ENCODE measurements at places on chromosomes 13 and 19. TPM values are rescaled to one million over a fixed set of nuclear protein-coding genes. Genes with fewer than 3 reads are reported as not detected.

Gene INSL3
- not detected for total RNA-seq

Gene SCAF1
- total RNA-seq: 54.2 TPM

Gene CACNA1A
- total RNA-seq: 4.9 TPM

Gene ATP8B3
- total RNA-seq: 0.42 TPM

Gene CRTC1
- total RNA-seq: 10.3 TPM

Gene NAPSA
- 6.1 TPM for total RNA-seq

Gene ZNF223
- 5.5 TPM for total RNA-seq

Gene ZNF415
- 2.0 TPM for total RNA-seq

Gene ZNF43
- 13.8 TPM for total RNA-seq

DNA sequence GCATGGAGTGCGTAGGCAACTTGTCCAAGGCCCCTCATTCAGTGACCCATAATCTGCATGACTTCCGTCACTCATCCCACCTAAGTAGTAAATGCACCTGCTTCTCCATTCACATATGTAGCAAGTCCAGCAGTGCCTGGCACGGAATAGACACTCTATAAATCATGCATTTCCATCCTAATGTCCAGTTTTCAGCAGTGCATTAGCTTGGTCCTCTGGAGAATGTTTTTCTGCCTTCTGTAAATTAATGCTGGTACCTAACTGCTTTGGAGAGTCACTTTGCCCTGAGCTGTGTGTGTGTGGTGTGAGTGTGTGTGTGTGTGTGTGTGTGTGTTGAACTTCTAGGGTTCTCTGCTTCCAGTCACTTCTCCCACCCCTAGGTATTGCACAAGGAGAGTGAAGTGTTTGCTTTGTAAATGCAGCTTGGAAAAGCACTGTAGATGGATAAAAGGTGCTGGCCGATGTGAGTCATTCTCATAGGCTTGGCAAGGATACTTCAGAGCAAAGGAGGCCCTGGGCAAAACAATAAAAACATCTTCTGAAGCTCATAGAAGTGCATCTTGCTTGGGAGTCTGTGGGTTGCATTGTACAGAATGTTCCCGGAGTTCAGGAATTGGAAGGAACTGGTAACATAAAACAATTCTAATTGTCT, 181.8 kb downstream of the KATNAL1 start:
- no peak for DNase-seq

DNA sequence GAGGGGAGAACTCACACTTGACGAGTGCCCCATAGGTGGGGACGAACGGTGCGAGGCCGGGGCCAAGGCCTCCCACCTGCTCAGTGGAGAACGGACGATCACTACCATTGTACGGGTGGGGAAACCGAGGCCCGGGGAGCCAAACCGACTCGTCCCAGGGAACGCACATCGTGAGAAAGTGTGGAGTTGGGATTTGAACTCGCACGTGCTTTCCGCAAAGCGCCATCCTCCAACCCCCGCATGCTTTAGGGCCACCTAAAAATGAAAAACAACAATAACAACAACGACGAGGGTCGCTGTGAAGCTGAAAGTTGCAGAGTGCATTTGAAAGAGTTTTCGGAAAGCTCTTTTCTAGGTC, 458 bp downstream of the ARHGEF1 start:
- DNase-seq: no peak

DNA sequence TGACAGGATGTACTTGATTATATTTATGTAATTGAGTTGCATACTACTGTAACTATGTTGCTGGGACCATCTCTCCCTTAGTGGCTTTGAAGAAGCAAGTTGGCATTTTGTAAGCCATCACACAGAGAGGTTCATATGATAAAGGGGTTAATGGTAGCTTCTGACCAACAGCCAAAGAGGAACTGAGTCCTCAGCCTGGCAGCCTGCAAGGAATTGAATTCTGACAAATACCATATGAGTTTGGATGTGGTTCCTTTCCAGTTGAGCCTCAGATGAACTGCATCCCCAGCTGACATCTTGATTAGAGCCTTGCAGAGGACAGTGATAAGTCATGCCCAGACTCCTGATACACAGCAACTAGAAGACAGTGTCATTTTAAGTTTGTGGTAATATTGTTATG, 8.6 kb upstream of the MYCBP2 start:
- DNase-seq: no peak

DNA sequence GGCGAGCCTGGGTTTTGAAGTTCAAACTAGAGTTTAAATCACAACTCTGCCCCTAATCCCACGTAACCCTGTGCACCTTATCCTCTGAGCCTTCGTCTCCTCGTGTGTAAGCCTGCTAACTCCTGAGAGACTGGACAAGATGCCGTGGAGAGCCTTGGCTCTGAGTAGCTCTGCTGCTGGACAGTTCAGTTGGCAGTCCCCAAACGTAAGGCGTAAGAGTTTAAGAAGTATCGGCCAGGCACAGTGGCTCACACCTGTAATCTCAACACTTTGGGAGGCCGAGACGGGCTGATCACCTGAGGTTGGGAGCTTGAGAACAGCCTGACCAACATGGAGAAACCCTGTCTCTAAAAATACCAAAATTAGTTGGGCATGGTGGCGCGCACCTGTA, 4.7 kb upstream of the CD79A start:
- DNase-seq: no peak

DNA sequence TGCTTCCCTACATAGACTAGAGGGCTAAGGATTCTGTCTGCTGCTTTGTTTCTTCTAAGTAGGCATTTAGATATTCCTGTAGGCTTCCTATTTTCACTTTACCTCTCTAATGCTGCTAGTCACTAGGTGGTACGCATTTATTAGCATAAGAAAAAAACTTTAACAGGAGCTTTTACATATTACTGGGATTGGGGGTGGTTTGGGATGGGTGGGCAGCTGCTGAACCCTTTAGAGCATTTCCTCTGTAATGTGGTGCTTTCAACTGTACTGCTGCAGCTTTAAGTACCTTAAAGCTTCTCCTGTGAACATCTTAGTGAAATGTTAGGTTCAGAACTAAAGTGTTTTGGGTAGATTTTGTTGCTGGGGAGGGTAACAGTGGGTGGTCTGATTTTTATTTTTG, 92.6 kb downstream of the ZNF486 start:
- DNase-seq: no peak

DNA sequence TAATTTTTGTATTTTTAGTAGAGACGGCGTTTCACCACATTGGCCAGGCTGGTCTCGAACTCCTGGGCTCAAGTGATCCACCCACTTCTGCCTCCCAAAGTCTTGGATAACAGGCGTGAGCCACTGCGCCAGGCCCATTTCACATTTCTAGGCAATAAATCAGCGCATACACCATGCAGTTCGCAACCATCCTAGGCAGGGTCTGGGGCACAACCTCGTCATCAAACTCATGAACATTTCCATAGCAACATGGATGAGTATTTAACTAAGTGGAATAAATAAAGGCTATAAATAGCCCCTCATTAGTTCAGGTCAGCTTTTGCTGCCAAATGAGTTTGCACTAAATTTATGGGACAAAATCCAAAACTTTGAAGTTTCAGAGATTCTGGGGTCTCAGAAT, 8.2 kb downstream of the MEIS3 start:
- no peak for DNase-seq

GRCh38 chr13:21894703-21895699, 224.1 kb downstream of the FGF9 start:
- no peak for DNase-seq

DNA sequence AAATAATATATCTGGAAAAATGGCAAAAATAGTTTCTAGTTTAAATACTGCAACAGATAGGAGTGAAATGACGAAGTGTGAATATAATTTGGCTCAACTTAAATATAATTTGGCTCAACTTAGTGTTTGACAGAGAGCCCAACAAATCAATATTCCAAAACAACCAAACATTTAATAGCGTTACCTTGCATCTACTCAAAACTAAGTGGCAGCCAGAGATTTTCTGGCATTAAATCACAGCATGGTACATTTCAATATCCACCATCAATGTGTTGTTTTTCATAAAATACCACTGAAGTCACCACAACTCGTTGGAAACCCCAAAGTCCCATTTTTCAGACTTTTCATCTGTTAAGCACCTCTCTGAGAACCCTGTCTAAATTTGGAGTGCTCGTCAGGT, 69.6 kb downstream of the DCLK1 start:
- no peak for DNase-seq

DNA sequence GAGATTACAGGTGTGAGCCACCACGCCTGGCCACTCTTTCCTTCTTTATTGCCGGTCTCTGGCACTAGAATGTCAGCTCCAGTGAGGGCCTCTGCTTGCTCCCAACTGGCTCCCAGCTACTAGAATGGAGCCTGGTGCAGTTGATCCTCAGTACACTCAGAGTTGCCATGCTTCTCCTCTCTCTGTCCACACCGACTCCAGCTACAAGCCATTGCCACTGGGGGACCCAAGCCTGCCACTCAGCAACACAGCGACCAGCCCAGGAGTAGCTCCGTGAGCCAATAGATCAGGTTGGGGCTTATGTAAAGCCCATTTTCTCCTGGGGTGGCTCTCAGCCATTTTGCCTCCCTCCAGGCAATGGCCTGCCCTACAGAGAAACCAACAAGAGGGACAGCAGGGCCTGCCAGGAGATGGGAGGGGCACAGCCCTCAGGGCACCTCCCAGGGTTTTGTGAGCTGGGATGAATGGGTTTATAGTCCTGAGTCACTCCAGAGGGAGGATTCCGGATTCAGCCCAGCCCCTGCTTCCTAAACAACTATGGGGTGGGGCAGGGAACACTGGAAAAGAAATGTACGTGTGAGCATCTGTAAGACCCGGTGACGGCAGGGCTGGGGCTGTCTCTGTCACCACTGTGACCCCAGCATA, 36.5 kb downstream of the OPA3 start:
- DNase-seq: peak; percentile 85

DNA sequence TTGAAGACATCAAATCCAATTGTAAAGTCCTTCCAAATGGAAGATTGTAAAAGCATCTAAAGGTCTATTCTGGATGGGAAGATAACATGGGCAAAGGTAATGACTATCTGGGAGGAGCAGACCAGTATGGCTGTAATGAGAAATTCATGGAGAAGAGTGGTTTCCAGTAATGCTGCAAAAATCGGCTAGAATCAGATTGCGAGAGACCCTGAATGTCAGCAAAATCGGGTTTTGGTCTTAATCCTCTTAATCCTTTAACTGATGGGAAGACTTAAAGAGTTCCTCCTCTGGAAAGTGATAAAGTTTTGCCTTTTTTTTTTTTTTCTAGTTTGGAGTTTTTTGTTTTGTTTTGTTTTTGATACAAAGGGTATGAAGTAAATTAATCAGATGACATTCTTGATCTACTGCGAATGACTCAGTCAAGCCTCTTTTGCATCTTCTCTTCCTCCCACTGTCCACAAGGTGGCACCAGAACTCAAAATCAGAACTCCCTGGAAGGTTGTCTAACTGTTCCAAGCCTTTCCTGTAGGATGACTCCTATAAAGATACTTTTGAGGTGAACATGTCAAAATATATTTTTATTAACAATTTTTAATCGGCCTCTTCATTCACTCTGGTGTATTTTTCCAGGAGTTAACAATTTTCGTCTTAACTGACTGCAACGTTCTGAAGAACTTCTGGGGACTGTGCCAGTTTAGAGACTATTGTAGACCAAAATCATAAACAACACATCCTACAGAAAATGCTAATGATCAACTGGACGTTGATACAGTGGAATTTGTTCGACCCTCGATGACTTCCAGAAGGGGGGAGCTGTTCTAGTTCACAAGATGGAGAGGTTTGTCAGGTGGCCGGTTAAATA, 213.3 kb upstream of the MIR17HG start:
- peak; percentile 44 for DNase-seq

- no peak for DNase-seq
These were observed 30.1 kb downstream of the CCDC8 start for GRCh38 chr19:46383171-46383815.

- DNase-seq: no peak
These were observed 321.7 kb downstream of the DCT start for GRCh38 chr13:94157705-94158218.

- DNase-seq: no peak
These were observed 14.8 kb upstream of the FCGBP start for GRCh38 chr19:39949026-39949747.

Data from colonic mucosa (tissue), 4 donors.